ENCODE measurements at places on chromosomes 13 and 19. TPM values are rescaled to one million over a fixed set of nuclear protein-coding genes. Genes with fewer than 3 reads are reported as not detected.

- no peak for DNase-seq
Observed at GRCh38 chr19:28486473-28486872, 726.5 kb downstream of the UQCRFS1 start.

DNA sequence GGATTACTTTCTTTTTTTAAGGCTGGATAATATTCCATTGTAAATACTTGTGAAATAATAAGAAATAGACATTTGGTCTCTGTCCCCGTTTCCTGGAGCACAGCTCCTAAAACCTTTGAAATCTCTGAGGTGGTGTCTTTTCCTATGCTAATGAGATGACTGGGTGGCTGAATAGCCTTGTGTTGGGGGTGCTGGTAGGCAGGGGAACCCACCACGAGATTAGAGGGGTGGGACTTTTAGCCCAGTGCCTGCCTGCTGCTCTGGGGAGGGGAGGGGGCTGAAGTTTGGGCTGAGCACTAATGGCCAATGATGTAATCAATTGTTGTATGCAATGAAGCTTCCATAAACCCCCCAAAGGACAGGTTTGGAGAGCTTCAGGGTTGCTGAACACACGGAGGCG lies 175.7 kb downstream of the FGF9 start:
- no peak for DNase-seq

DNA sequence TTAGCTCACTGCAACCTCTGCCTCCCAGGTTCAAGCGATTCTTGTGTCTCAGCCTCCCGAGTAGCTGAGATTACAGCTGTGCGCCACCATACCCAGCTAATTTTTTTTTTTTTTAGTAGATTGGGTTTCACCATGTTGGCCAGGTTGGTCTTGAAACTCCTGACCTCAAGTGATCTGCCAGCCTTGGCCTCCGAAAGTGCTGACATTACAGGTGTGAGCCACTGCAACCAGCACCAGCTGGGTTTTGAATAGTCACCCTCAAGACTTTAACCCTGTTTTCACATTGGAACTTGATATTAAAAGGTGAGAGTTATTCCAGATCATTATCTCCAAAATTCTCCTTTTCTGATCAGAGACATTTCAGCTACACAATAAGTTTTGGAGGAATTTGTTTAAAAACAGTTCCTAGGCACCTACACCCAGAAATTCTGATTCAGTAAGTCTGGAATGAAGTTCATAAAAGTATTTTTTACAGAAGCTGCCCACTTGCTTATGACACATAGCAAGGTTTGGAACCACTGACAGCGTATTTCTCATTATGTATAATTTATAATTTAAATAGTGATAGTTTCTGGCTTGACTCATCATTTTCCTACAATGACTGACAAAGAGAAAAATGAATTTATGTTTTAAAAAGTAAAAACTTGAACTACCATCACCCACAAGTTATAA lies 417.3 kb downstream of the DIAPH3 start:
- DNase-seq, result no peak

GRCh38 chr13:62309904-62310303 lies 894.3 kb upstream of the PCDH20 start:
- no peak for DNase-seq

GRCh38 chr19:45107621-45108150 lies 14.7 kb downstream of the PPP1R37 start:
- no peak for DNase-seq

GRCh38 chr13:66513728-66514127 lies 716.4 kb downstream of the PCDH9 start:
- DNase-seq, result no peak

- no peak for DNase-seq
Observed at GRCh38 chr13:90445179-90445578, 902.3 kb upstream of the MIR17HG start.

- no peak for DNase-seq
Observed at GRCh38 chr13:62626771-62627170, 1211.1 kb upstream of the PCDH20 start.

- DNase-seq, result no peak
Observed at GRCh38 chr19:38247734-38248268, 8.4 kb downstream of the PPP1R14A start.

GRCh38 chr19:31354799-31355664 lies 5.8 kb upstream of the TSHZ3 start:
- no peak for DNase-seq

GRCh38 chr19:35781650-35782049 lies 6.3 kb downstream of the ARHGAP33 start:
- DNase-seq, result no peak

- peak; percentile 26 for DNase-seq
Observed at GRCh38 chr19:53977991-53978731, 13.3 kb upstream of the CACNG6 start.

DNA sequence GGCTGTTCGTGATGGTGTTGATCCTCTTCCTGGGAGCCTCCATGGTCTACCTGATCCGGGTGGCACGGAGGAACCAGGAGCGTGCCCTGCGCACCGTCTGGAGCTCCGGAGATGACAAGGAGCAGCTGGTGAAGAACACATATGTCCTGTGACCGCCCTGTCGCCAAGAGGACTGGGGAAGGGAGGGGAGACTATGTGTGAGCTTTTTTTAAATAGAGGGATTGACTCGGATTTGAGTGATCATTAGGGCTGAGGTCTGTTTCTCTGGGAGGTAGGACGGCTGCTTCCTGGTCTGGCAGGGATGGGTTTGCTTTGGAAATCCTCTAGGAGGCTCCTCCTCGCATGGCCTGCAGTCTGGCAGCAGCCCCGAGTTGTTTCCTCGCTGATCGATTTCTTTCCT lies 12.2 kb upstream of the C19orf33 start:
- DNase-seq, result no peak

DNA sequence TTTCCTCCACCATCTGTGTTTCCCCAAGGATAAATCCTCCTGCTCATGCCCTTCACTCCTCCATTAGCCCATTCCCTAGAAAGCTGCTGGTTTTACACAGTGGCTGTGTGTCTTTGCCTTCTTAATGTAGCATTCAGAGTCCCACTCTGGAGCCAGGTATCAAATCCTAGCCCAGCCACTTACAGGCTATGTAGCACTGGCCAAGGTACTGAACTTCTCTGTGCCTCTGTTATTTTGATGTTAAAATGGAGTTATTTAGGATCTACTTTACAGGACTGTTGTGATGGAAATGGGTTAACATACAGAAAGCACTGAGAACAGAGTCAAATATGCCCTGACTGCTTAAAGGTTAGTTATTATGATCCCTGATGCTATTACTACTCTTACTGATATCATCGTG lies 1.5 kb upstream of the ZSCAN4 start:
- no peak for DNase-seq

- no peak for DNase-seq
Observed at GRCh38 chr13:90880790-90881189, 466.7 kb upstream of the MIR17HG start.

- DNase-seq, result no peak
Observed at GRCh38 chr19:51460164-51460992, 2.1 kb upstream of the SIGLEC8 start.

DNA sequence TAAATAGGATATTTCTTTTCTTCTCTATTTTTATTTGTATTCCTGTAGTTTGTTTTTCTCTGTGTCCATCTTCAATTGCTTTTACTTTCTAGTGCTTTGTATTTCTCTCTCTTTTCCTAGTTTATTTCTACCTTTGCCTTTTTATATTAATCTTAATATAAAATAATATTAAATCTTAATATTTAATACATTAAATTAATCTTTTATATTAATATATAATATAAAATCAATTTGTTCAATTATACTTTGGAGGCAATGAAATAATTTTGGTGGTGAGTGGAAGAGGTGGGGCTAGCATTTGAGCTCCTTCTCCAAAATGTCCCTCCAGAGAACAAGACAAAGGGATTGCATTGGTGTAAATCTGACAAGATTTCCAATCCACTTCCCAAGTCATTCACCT lies 6.3 kb upstream of the CPB2 start:
- DNase-seq, result no peak

- no peak for DNase-seq
Observed at GRCh38 chr19:55681131-55682092, 6.4 kb downstream of the EPN1 start.

DNA sequence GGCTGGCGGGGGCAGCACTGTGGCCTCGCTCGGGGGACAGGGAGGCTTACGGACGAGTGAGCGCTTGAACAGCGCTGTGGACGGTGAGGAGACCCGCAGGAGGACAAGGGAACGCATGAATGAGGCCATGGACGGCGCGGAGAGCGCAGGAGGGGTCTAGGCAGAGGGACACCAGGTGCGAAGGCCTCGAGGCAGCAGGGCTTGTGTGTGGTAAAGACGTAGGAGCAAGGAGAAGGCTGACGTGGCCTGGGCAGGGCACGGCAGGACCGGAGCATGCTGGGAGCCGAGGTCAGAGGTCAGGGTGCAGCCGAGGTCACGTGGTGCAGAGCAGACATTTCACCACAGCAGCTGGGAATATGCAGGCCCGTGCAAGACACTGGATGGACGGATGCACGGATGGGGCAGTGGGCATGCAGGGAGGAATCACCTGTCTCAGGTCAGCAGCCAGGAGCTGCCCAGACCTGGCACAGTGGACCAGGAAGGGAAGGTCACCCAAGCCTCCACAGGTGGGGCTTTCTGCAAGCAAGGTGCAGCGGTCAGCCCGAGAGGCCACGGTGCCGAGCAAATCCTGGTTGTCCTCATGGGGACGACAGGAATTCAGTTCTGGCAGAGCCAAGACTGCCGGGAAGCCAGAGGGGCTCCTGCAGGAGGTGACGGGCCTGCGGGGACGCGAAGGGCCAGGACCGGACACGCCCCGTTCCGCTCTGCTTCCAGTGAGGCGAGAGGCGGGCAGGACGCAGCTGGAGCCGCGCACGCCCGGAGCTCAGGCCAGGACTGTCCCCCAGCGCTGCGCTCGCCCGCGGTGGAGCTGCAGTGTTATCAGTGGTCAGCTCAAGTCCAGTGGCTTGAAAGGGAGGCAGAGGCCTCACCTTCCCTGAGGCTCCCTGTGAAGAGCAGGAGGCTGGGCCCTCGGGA lies 72.2 kb downstream of the RASA3 start:
- no peak for DNase-seq

- DNase-seq, result no peak
Observed at GRCh38 chr13:44546164-44546563, 30.0 kb downstream of the TSC22D1 start.

- DNase-seq, result no peak
Observed at GRCh38 chr13:114142640-114143490, 10.4 kb upstream of the RASA3 start.

GRCh38 chr13:100454876-100455275 lies 133.7 kb downstream of the GGACT start:
- DNase-seq, result no peak

- no peak for DNase-seq
Observed at GRCh38 chr13:32002873-32003272, 28.7 kb upstream of the FRY start.

GRCh38 chr19:6060600-6061375 lies 49.5 kb downstream of the RFX2 start:
- DNase-seq, result peak; percentile 44

- DNase-seq, result no peak
Observed at GRCh38 chr13:44857061-44857460, 132.2 kb downstream of the NUFIP1 start.

The TTYH1 gene
- total RNA-seq, result 0.28 TPM

The CYP2A7 gene
- not detected for total RNA-seq

The UPK1A gene
- total RNA-seq, result not detected

The PLPP2 gene
- total RNA-seq, result 13.7 TPM

The DGKH gene
- total RNA-seq, result 9.7 TPM

The DAND5 gene
- total RNA-seq, result not detected

The SYT3 gene
- not detected for total RNA-seq

The PGLYRP2 gene
- total RNA-seq, result not detected

The UGGT2 gene
- total RNA-seq, result 32.6 TPM

The FFAR2 gene
- total RNA-seq, result 0.75 TPM

The THAP8 gene
- total RNA-seq, result 2.0 TPM

The CXCL17 gene
- not detected for total RNA-seq

The CLDND2 gene
- total RNA-seq, result not detected

The SNRPA gene
- total RNA-seq, result 41.9 TPM

The ARHGAP33 gene
- total RNA-seq, result 0.84 TPM

The MARK4 gene
- total RNA-seq, result 10.6 TPM

The ZNF570 gene
- 11.2 TPM for total RNA-seq

The NKG7 gene
- total RNA-seq, result 0.56 TPM

The LRRC8E gene
- total RNA-seq, result 4.1 TPM

The MBD3L3 gene
- total RNA-seq, result not detected

All from omental fat pad (tissue), 4 donors.